Natural killer cell (primary cell): ENCODE measurements at places on chromosomes 3 and 15. TPM values are rescaled to one million over a fixed set of nuclear protein-coding genes. Genes with fewer than 3 reads are reported as not detected.

The BLM gene
- total RNA-seq = 14.1 TPM

The SPTSSB gene
- total RNA-seq = 7.3 TPM

The TMEM266 gene
- not detected for total RNA-seq

The CAND2 gene
- 1.2 TPM for total RNA-seq

The ARIH1 gene
- total RNA-seq = 212 TPM

The PP2D1 gene
- total RNA-seq = not detected
